Kidney epithelial cell (primary cell): ENCODE measurements at places on chromosomes 1 and 21. TPM values are rescaled to one million over a fixed set of nuclear protein-coding genes. Genes with fewer than 3 reads are reported as not detected.

DNA sequence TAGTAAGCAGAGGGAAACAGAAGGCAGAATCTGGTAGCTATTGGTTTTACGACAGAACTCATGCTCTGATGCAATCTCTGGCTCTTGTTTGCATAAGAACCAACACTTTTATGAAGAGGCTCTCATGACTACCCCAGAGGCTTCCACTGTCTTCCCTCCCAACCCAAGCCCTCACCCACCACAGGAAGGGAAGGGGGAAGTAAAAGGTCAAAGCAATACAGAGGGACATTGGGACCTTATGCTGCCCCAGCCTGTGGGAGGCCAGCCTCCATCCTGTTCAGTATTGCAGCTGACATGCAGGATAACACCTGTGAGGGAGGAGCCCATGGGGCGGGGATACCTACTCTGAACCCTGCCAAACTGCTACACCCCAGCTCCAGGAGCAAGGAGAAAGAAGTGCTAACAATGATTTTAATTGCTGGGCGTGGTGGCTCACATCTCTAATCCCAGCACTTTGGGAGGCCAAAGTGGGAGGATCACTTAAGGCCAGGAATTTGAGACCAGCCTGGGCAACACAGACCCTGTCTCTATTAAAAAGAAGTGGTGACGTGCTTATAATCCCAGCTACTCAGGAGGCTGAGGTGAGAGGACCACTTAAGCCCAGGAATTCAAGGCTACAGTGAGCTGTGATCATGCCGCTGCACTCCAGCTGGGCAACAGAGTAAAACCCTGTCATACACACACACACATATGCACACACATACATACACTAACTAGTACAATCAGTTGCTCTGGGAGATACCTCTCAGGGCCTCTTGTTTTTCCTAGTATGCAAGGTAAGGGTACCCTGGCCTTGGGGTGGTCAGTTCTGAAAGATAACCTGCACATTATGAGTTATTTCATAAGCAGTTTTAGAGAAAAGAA is 9.5 kb downstream of the MR1 start:
- DNase-seq, result no peak

The MAP1LC3C gene
- total RNA-seq, result 0.27 TPM in 1 of 2 replicates, not detected in the other

The LAMC1 gene
- total RNA-seq, result 172 and 207 TPM in 2 replicates

The SIPA1L2 gene
- total RNA-seq, result 13.7 and 16.4 TPM in 2 replicates

- DNase-seq, result no peak
Observed at GRCh38 chr1:62494137-62494536, 57.3 kb downstream of the USP1 start.

DNA sequence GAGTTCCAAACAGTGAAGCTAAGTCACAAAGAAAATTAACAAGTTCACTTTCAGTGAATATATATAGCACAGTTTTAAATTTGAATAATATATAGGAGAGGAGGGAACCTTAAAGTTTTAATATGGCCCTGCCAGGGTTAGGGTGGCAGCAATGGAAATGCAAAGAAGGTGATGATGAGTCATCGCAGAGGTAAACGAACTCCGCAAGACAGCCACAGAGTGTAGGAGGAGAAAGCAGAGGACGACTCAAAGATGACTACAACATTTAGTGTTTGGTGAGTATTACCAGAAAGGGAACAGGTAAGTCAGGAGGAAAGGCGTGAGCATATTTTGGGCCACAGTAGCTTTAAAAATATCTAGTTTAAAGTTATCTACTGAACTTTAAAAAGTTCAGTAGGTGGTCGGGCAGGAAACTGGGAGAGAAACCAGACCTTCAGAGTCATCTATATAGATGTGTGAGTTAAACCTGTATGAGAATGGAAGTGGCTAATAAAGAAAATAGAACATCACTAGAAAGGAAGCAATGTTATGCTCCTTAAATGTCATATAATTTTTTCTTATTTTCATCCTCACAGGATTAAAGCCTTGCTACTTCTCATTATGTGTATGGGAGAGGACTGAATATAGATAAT is 75.7 kb downstream of the UCHL5 start:
- no peak for DNase-seq

The KPRP gene
- not detected in 2 replicates for total RNA-seq

The FCRL5 gene
- not detected in 2 replicates for total RNA-seq

- DNase-seq, result no peak
Observed at GRCh38 chr1:243946946-243947345, 96.9 kb upstream of the AKT3 start.

The EFCAB14 gene
- total RNA-seq, result 57.3 and 64.4 TPM in 2 replicates

The DPT gene
- not detected in 2 replicates for total RNA-seq

GRCh38 chr1:8426996-8427395 is 109.1 kb downstream of the SLC45A1 start:
- no peak for DNase-seq
